ENCODE measurements at places on chromosomes 2 and 18.

DNA sequence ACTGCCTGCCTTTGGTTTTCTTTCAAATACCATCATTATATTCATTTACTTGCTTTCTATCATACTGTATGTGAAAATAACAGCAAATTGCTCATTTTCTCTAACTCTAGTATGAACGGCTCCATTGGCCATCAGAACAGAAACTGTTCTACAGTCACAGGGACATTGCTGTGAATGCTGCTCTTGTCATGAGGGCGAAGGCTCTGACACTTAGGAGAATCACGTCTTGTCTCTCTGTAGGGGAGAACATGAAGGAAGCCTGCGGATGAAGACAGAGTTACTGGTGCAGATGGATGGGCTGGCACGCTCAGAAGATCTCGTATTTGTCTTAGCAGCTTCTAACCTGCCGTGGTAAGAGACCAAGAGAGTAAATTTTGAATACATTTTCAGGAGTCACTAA, 41.7 kb upstream of the ELOA2 start:
- no peak for DNase-seq

DNA sequence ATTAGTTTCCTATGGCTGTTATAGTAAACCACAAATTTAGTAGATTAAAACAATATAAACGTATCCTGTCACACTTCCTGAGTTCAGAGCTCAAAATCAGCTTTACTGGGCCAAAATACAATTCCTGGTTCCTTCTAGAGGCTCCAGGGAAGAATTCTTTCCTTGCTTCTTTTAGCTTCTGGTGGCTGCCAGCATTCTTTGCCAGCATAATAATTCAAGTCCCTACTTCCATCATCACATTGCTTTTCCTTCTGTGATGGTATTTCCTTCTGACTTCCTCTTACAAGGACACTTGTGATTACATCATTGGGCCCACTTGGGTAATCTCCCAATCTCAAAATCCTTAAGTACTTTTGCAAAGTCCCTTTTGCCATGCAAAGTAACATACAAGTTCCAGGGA, 40.6 kb downstream of the MOB4 start:
- DNase-seq = no peak

GRCh38 chr2:127418300-127419111, at the start of gene PROC:
Gene PROC (plus strand): TSS chr2:127418427. CDS start chr2:127419943, 1,516 bp downstream.
- DNase-seq = no peak

- no peak for DNase-seq
Observed at GRCh38 chr2:177742851-177743250, 329.7 kb downstream of the PDE11A start.

DNA sequence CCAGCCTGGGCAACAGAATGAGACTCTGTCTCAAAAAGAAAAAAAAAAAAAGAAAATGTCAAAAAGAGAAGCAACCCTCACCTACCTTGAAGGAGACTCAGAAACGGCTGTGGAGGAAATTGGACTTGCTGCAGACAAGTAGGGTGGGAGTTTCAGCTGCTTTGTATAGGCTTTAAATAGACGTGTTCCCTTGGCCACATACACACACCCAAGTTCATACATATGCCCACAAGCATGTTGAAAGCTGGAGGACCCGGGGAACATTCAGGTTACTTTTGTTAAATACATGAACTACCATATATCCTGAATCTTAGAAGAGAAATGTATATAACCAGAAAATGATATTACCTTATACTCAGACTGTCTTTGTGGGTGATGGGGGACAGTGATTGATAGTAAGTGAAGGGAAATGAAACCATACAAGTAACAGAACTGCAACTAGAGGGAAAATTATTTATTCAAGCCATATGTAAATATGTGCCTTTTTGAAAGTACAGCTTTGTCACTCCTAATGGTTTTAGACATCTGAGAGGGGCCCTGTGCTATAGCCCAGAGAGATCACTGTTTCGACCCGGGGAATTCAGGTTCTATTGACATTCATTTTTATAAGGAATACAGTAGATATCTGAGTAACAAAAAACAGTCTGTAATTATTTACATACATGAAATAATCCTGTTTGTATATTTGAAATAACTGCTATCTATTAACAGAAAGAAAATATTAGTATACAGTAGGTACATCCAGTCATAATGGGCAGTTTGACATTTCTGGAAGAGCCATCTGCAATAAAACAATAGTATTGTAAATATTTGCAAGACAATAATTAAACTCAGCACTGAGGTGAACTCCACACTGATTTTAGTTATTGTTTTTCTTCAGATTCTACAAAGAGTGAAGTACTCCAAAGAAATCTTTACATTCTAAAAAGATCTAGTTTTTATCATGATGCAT, 48.0 kb upstream of the TGIF1 start:
- no peak for DNase-seq

DNA sequence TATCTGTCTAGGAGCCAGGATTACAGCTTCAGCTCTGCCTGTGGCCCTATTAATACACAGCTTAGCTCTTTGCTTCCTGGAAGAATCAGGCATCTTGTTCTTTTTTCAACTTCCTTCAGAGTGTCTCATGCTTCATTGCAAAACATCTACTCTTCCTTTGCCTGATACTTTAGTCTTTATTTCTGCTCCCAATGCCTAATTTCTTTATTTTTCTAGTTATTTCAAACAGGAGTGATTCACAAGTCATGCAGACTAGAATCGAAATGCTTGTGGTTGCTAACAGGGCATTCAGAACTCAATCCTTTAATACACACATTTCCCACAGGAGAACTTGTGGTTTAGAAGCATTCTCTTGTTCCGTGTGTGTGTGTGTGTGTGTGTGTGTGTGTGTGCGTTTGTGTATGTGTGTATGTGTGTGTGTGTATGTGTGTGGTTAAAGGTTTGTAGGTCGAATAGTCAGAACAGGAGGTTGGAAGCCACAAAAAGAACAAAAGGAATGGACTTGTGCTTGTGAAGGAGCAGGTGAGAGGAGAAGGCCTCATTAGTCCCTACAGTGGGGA, 28.3 kb upstream of the INSIG2 start:
- no peak for DNase-seq

- no peak for DNase-seq
Observed at GRCh38 chr2:189406586-189407233, 34.6 kb upstream of the WDR75 start.

GRCh38 chr18:62510789-62511188, 12.0 kb upstream of the ZCCHC2 start:
- no peak for DNase-seq

DNA sequence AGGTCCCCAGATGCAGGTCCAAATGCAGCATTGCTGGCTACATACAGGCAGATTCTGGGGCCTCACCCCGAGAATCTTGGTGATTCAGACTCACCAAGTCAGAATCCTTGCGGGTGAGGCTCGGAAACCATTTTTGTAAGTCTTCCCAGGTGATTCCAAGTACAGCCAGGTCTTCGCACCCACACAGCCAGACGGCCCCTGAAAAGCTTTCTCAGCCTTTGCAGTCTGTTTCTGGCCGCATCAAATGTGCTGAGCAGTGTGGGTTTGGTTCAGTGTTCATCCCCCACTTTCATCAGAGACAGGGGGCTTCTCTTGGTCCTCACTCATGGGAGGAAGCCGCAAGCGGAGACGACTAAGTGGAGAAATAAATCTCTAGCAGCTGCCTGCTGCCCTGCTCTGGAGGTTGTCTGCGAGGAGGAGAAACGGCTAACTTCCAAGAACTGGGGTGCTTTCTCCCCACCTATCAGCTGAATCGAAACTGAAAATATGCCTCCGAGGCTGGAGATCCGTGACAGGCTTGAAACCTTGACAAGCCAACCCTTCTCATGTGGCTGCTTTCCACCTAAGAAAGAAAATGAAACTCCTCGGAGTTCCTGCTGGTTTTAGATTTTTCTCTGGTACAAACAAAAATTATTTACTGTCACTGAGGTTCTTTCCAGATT, 8.9 kb upstream of the TMEM185B start:
- DNase-seq = peak; percentile 26

GRCh38 chr18:44579745-44580144, 100.9 kb upstream of the SETBP1 start:
- no peak for DNase-seq

GRCh38 chr18:58781627-58782194, 83.0 kb upstream of the ZNF532 start:
- DNase-seq = peak; percentile 31

DNA sequence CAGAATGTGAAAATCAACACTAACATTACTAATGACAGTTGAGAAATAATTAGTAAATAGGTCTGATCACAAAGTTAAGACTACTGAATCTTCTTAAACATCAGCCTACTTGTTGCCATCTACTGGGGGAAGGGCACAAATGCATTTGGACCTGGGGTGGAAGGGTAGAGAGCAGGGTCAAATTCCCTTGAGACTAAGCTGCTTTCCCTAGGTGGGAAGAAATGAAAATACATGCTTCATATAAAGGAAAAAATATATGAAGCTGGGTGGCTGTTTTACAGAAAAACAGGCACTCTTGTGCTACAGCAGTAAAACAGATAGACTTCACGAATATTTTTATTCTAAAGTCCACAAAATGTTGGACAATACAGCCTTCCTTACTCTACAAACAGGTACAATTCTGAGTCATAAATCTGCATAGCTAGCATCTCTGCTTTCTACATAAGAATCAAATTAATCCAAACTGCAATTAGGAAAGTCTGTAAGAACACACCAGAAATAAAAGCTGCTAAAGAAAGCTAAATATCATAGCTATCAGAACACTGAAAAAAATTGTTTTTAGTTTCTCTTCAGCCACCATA, 10.9 kb downstream of the TRIP12 start:
- no peak for DNase-seq

- DNase-seq = no peak
Observed at GRCh38 chr2:119134775-119135174, 23.8 kb downstream of the C1QL2 start.

DNA sequence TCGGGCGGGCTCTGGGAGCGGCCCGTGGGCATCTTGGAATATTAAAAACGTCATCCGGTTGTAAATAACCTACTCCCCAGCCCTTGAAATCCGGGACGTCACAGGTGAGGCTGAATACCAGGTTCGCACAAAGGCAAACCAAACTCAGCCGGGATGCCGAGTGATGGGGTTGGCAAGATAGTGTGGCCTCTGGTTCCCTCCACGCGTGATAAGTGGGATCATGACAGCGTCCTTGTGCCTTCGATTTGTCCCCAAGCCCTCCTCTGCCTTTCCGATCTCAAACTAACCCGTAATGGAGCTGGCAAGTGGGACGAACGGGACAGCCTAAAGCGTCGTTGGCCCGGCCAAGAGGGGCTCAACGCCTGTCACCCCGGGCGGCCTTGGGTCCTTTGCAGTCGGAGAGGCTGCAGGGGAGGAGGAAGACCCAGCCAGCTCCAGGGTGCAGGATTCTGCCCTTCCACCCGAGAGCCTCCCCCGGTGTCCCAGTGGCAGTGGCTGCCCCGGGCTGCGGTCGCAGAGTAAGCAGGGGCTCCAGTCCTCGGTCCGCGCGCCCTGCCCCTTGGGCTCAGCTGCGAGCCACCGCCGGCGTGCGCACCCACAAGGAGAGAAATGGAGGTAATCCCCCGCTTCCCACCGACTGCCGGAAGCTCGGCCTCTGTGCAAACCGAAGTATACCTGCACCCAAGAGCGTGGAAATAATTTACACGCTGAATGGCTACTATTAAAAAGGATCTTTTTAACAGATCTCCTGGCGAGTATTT, 13.4 kb upstream of the PAX3 start:
- DNase-seq = no peak

All from T-helper 22 cell (primary cell).